ENCODE measurements at places on chromosomes 7 and 10. TPM values are rescaled to one million over a fixed set of nuclear protein-coding genes. Genes with fewer than 3 reads are reported as not detected.

NODAL gene
- not detected for total RNA-seq

PRSS58 gene
- not detected for total RNA-seq

WNT2 gene
- not detected for total RNA-seq

AKR1C4 gene
- not detected for total RNA-seq

ZPBP gene
- total RNA-seq: not detected

AOC1 gene
- not detected for total RNA-seq

DNA sequence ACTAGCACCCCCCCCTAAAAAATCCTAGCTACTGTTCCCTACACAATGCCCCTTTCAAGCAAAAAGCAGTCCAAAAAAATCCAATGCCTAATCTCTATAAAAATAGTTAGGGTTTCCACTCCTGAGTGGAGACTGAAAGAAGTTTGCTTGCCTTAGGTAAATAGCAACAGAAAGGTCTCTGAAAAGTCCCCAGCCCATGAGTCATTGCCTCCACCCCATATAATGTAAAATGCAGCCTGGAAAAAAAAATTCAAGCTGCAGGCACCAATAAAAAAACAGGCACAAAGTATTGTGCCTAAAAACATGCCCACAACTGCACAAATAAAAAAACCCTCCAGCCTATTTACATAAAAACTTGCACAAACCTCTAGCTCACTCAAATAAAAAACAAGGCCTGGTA is 47.5 kb downstream of the ZNF680 start:
- no peaks in the 10 kb centered on the region for H3K27me3 ChIP-seq
- no peaks in the 10 kb centered on the region for H3K36me3 ChIP-seq
- H3K4me3 ChIP-seq: no peak overlapping the region
- no peaks in the 10 kb centered on the region for H3K4me1 ChIP-seq

DNA sequence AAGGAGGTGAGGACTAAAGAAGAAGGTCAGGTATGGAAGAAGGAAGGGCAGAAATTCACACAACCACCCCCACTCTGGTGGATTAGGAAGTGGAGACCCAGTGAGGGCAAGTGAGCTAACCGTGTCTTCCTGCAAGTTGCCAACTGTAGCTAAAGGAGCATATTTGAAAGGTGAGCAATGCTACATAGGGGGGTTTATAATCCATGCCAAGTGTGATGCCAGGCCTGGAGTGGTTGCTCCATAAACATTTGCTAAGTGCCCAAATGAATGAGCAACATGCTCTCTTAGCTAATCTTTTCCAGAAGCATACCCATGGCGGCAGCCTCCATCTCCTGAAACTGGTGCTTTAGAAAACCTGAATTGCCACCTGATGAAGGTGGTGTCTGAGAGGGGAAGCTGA is 121.6 kb downstream of the LRRC18 start:
- no peaks in the 10 kb centered on the region for H3K36me3 ChIP-seq
- peaks cover 13% of the 10 kb centered on the region for H3K27me3 ChIP-seq
- no peaks in the 10 kb centered on the region for H3K4me1 ChIP-seq

DNA sequence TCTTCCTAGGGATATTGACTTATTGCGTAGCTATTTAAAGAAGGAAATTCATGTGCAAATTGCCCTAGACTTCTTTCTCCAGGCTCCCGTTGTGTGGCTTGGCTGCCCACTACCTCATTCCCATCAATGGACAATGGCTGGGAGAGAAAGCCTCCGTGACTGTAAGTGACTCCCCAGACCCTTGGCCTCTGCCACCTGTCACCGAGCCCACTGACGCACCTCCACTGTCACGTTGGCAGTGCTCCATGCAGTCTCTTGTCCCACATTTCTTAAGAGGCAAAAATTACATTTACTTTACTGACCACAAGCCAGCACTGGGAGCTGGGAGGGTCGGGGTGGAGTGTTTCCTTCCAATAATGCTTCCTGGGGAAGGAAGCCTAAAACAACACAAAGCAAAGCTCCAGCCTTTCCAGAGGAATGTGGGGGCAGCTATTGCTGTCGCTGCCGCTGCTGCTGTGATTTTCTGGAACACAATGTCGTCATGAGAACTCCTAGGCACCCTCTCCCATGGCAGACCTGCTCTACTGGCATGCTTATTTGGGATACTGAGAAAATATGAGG is 89.7 kb upstream of the STEAP1B start:
- peaks cover 7% of the 10 kb centered on the region for H3K4me1 ChIP-seq
- DNase-seq: no peak
- no peaks in the 10 kb centered on the region for H3K27me3 ChIP-seq
- no peak overlapping the region for H3K4me3 ChIP-seq

GRCh38 chr10:43383204-43383971 is 12.0 kb downstream of the FXYD4 start:
- no peak for DNase-seq
- no peak overlapping the region for H3K4me3 ChIP-seq
- peaks cover 33% of the 10 kb centered on the region for H3K36me3 ChIP-seq
- H3K27me3 ChIP-seq: no peaks in the 10 kb centered on the region
- peaks cover 6% of the 10 kb centered on the region for H3K4me1 ChIP-seq
- no peak overlapping the region for H3K27ac ChIP-seq

DNA sequence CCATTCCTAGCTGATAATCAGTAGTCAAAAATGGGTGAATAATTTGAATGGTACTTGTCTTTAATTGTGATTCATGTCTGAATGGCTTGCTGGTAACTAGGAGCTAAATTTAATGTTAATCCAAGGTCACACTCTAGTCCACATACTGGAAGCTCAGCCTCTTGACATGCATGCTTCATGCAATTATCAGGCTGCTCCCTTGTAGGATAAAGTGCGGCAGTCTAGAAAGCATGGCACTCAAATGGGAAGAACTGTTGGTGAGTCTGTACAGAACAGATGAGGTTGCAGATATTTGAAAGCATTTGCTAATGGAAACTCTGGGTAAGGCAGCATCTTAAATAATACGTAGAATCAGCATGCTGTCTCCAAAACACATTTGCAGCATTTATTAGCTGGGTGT is 499.4 kb downstream of the AUTS2 start:
- H3K4me3 ChIP-seq: no peak overlapping the region
- no peaks in the 10 kb centered on the region for H3K36me3 ChIP-seq
- peaks cover 52% of the 10 kb centered on the region for H3K4me1 ChIP-seq
- no peak overlapping the region for H3K27ac ChIP-seq
- peaks cover 53% of the 10 kb centered on the region for H3K27me3 ChIP-seq

- peak; percentile 26 for DNase-seq
- H3K36me3 ChIP-seq: no peaks in the 10 kb centered on the region
- no peaks in the 10 kb centered on the region for H3K27me3 ChIP-seq
- peaks cover 50% of the 10 kb centered on the region for H3K4me1 ChIP-seq
- no peak overlapping the region for H3K4me3 ChIP-seq
- peak overlapping the region; percentile 35 for H3K27ac ChIP-seq
Observed at GRCh38 chr10:119782981-119783664, 57.3 kb downstream of the INPP5F start.

- H3K27me3 ChIP-seq: peaks cover 15% of the 10 kb centered on the region
- no peaks in the 10 kb centered on the region for H3K36me3 ChIP-seq
- no peak for DNase-seq
- H3K4me1 ChIP-seq: no peaks in the 10 kb centered on the region
- no peak overlapping the region for H3K27ac ChIP-seq
Observed at GRCh38 chr10:46314071-46314470, 27.3 kb downstream of the ANTXRL start.

- peaks cover 4% of the 10 kb centered on the region for H3K4me1 ChIP-seq
- H3K4me3 ChIP-seq: no peak overlapping the region
- no peaks in the 10 kb centered on the region for H3K27me3 ChIP-seq
- no peak for DNase-seq
Observed at GRCh38 chr10:132539431-132539839, 1.8 kb downstream of the INPP5A start.

DNA sequence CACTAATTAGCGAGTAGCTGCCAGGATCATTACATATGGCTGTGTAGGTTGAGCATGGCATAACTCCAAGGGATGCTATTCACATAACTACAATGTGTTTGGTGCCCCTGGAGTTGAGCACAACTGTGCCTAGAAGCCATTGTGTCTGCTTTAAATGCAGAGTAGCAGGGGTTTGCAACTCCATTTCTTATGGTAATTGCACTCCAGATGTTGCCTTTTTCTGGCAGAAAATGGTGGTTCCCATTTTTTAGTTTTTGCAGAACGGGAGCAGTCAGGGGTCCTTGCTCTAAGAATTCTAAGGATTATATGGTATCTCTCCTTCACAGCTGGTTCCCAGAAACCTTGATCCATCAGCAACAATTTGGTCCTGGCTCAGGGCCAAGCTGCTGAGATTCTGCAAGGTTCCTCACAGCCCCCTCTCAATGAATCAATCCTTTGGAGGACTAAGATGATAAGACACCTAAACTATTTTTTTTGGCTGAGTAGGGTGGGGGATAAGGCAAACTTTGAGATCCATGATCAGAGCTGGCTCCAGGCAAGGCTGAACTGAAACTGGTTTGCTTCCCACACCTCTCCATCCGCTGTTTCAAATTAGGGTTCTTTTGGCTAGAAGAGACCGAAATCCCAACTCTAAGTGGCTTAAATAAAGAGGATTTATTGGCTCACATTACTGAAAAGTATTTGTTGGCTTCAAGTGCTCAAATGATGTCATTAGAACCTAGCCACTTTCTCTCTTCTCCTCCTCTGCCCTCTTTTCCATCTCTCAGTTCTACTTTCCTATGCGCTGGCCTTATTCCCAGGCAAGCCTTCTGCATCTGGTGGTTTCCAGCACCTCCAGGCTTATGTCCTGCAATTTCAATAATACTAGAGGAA is 97.5 kb upstream of the CCDC6 start:
- no peak overlapping the region for H3K27ac ChIP-seq
- no peaks in the 10 kb centered on the region for H3K36me3 ChIP-seq
- no peaks in the 10 kb centered on the region for H3K4me1 ChIP-seq
- H3K27me3 ChIP-seq: peaks cover 16% of the 10 kb centered on the region

DNA sequence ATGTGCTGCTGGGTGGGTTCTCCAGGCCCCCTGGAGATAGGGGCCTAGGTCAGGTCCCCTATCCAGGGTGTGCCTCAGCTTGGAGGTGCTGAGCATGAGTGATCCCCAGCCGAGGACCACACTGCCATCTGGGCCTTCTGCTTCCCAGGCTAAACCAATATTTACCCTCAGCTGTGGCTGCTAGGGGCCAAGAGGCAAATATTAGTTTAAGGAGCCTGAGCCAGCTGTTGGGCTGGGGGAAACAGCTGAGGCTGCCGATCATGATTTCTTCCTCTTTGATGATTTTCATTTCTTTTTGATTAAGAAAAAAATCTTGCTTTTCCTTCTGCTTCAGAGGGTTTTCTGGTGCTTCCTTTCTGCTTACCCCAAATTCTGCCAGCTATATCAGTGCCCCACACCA is 83.4 kb downstream of the NEURL1 start:
- H3K27me3 ChIP-seq: no peaks in the 10 kb centered on the region
- no peaks in the 10 kb centered on the region for H3K4me1 ChIP-seq
- no peaks in the 10 kb centered on the region for H3K36me3 ChIP-seq
- H3K4me3 ChIP-seq: no peak overlapping the region
- H3K27ac ChIP-seq: no peak overlapping the region

DNA sequence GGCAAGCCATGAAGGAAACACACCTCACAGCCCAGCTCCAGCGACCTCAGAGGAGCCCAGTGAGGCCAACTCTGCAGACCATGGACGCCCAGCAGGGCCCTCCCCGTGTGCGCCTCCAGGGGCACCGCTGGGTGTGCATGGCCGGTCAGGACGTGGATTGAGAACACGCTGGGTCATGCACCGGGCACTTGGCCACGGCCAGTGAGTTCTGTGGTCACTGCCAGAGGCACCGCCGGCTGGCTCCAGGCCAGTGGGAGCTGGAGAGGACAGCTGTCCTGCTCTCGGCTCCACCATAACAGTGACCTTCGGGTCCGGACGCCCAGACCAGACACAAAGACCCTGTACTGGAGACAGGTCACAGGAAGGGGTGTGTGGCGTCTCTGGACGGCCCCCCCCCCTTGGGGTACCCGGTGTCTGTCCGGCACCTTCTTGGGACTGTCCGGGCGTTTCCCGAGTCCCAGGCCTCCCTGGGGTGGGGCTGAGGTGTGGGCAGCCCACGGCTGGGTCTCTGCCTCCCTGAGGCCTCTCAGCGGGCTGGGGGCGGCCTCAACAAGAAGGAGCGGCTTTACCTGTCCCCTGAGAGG is 50.4 kb upstream of the NKX6-2 start:
- H3K4me3 ChIP-seq: no peak overlapping the region
- H3K36me3 ChIP-seq: no peaks in the 10 kb centered on the region
- H3K4me1 ChIP-seq: no peaks in the 10 kb centered on the region
- no peak overlapping the region for H3K27ac ChIP-seq
- peaks cover 51% of the 10 kb centered on the region for H3K27me3 ChIP-seq

GRCh38 chr10:112872728-112873127 is 77.3 kb upstream of the TCF7L2 start:
- no peaks in the 10 kb centered on the region for H3K36me3 ChIP-seq
- peak; percentile 9 for DNase-seq
- H3K27ac ChIP-seq: no peak overlapping the region

- no peaks in the 10 kb centered on the region for H3K27me3 ChIP-seq
- no peaks in the 10 kb centered on the region for H3K36me3 ChIP-seq
- H3K4me1 ChIP-seq: no peaks in the 10 kb centered on the region
Observed at GRCh38 chr7:73613954-73614735, 10.2 kb downstream of the MLXIPL start.

DNA sequence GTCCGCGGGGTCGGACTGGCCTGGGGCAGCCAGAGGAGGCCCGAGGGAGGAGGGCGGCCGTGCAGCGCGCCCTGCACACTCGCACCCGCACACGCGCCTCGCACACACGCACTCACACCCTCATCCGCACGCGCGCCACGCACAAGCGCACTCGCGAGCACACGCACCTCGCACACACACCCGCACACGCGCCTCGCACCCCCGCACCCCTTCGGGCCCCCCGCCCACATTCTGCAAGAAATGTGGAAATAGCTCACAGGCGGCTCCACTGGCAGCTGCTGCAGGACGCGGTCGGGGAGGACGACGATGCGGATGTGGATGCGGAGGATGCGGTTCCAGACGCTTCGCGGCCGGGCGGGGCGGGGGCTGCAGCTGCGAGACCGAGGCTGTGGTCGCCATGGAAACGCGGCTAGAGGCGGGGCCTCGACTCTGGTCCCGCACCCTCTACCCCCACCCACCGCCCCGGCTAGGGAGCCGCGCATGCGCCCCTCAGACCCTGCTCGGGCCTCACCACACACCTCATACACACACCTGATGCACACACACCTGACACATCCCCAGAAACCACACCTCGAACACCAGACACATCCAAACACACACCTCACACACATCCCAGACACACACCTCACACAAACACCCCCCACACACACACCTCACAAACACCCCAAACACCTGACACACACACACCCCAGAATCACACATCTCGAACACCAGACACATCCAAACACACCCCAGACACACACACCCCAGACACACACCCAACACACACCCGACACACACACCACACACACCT is at the start of gene CALY:
Gene CALY (minus strand): TSS at position 320 of the 793 bp plus-strand sequence. CDS start 7,907 bp downstream, outside the sequence.
- peak; percentile 56 for DNase-seq
- H3K4me1 ChIP-seq: peaks cover 18% of the 10 kb centered on the region
- H3K27ac ChIP-seq: no peak within 1 kb of the TSS
- no peaks in the 10 kb centered on the region for H3K36me3 ChIP-seq
- peaks cover 53% of the 10 kb centered on the region for H3K27me3 ChIP-seq

- H3K27me3 ChIP-seq: no peaks in the 10 kb centered on the region
- H3K27ac ChIP-seq: no peak overlapping the region
Observed at GRCh38 chr7:106203473-106203872, 81.3 kb downstream of the NAMPT start.

DNA sequence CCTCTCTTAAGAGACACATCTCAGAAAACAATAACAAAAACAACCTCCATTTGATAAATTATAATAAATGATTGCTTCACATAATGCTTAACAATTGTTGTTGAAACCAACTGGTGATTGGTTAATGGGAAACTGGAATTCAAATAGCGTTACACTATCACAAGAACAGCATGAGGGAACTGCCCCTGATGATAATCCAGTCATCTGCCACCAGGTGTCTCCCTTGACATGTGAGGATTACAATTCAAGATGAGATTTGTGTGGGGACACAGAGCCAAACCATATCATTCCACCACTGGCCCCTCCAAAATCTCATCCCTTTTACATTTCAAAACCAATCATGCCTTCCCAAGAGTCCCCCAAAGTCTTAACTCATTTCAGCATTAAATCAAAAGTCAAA is 375.9 kb downstream of the BMPER start:
- H3K4me1 ChIP-seq: no peaks in the 10 kb centered on the region
- no peaks in the 10 kb centered on the region for H3K36me3 ChIP-seq
- no peaks in the 10 kb centered on the region for H3K27me3 ChIP-seq
- H3K4me3 ChIP-seq: no peak overlapping the region
- DNase-seq: peak; percentile 32
